Heart left ventricle (tissue), 16 donors: ENCODE measurements at places on chromosomes 4 and X. TPM values are rescaled to one million over a fixed set of nuclear protein-coding genes. Genes with fewer than 3 reads are reported as not detected.

DNA sequence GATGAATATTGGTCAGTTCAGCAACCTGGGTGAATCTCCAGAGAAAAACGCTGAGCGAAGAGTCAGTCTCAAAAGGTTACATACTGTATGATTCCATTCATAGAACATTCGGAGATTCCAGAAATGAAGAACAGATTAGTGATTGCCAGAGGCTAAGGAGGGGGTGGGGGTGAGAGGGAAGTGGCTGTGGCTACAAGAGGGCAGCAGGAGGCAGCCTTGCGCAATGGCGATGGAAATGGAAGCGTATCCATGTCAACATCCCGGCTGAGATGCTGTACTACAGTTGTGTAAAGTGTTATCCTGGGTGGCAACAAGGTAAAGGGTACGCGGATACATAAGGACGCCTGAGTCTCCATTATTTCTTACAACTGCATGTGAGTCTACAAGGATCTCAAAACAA is 18.0 kb downstream of the LYAR start:
- no peaks in the 10 kb centered on the region for H3K27me3 ChIP-seq
- DNase-seq = no peak
- no peaks in the 10 kb centered on the region for H3K36me3 ChIP-seq
- no peak overlapping the region for H3K4me3 ChIP-seq

DNA sequence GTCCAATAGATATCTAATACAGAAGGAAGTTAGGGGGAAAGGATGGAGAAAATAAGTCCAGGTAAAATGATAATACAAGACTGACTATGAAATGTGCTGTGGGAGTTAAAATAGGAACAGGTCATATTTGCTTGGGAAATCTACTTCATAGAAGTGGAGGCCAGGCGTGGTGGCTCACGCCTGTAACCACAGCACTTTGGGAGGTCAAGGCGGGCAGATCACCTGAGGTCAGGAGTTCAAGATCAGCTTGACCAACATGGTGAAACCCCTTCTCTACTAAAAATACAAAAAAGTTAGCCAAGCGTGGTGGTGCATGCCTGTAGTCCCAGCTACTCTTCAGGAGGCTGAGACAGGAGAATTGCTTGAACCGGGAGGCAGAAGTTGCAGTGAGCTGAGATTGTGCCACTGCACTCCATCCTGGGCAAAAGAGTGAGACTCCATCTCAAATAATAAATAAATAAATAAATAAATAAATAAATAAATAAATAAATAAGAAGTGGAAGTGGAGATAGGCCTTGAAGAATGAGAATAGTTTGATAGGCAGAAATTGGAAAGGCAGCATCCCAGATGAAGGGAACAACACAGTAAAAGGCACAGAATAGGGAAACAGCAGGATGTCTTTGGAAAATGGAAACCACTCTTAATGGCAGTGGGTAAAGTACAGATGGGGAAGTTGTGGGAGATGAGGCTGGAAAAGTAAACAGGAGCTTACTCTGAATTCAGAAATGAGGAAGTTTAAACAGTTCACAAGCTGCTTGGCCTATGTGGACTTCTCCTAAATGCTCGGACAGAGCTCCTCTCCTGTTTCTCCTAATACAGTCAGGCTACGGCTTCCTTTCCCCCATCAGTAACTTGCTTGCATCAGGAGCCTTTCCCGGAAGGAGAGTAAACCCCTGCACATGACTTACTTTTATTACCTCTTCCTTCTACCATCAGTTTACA is 15.1 kb upstream of the GK start:
- H3K27me3 ChIP-seq = no peaks in the 10 kb centered on the region
- H3K4me3 ChIP-seq = no peak overlapping the region
- no peaks in the 10 kb centered on the region for H3K36me3 ChIP-seq
- no peak for DNase-seq

GRCh38 chr4:7828011-7828720 is 111.5 kb downstream of the AFAP1 start:
- H3K27ac ChIP-seq = peak overlapping the region; percentile 82
- peaks cover 56% of the 10 kb centered on the region for H3K4me1 ChIP-seq
- no peaks in the 10 kb centered on the region for H3K36me3 ChIP-seq
- DNase-seq = peak; percentile 87
- H3K4me3 ChIP-seq = no peak overlapping the region

DNA sequence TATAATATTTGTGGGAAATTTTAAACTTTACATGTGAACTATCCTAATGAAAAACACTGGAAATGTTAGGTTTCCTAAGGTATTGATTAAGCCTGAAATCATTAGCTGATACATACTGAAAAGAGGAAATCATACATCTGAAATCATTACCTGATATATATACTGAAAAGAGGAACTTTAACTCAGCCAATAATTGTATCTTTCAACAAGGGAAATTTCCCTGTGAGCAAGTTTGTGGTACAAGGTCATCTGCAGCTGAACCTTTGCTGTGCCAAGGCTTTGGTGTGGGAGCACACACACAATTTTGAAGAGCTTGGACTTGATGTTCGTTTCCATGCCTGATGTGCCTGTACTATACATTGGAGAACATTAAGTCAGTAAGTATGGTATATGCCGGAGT is 131.9 kb upstream of the USP9X start:
- H3K27ac ChIP-seq = no peak overlapping the region
- no peaks in the 10 kb centered on the region for H3K4me1 ChIP-seq
- no peak overlapping the region for H3K4me3 ChIP-seq
- no peaks in the 10 kb centered on the region for H3K27me3 ChIP-seq
- H3K36me3 ChIP-seq = no peaks in the 10 kb centered on the region
- DNase-seq = no peak

The SPIN2A gene
- 0.57 TPM for total RNA-seq

DNA sequence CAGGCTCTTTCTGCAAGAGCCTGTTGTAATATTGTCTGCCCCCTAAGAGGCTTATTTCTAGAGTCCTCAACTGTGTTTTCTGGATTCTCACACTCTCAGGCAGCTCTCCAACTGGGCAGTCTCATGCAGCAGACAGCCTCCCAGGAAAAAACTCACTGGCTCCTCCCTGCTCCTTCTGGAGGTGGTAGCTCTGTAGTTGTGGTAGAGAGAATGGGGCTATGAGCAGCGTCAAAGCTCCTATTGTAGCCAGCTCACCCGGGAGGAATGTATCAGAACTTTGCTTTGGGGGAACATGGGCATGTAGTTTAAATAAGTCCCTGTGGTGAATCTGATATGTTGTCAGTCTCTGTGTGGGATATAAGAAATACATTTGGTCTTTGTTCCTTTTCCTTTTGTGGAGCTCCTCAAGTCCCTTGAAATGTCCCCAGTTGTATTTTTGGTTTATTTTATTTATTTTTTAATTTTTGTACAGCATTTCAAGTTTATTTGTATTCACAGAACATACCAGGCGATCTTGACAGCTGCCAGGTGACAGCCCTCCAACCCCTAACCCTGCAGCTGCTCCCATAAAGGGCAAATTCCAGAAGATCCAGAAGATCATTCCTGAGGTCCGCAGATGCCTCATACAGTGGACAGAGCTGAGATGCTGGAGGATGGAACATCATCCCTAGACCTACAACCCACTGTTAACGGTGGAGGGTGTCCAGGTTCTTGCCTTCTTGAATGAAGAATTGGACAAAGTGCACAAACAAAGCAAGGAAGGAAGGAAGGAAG is 45.7 kb downstream of the TRIM61 start:
- H3K27me3 ChIP-seq = no peaks in the 10 kb centered on the region
- no peak overlapping the region for H3K4me3 ChIP-seq
- DNase-seq = no peak
- no peaks in the 10 kb centered on the region for H3K4me1 ChIP-seq
- H3K36me3 ChIP-seq = no peaks in the 10 kb centered on the region

GRCh38 chrX:109347632-109348031 is 134.3 kb downstream of the GUCY2F start:
- peaks cover 3% of the 10 kb centered on the region for H3K4me1 ChIP-seq
- no peaks in the 10 kb centered on the region for H3K27me3 ChIP-seq
- H3K36me3 ChIP-seq = no peaks in the 10 kb centered on the region
- no peak overlapping the region for H3K27ac ChIP-seq
- no peak for DNase-seq

The ADGRG4 gene
- not detected for total RNA-seq

DNA sequence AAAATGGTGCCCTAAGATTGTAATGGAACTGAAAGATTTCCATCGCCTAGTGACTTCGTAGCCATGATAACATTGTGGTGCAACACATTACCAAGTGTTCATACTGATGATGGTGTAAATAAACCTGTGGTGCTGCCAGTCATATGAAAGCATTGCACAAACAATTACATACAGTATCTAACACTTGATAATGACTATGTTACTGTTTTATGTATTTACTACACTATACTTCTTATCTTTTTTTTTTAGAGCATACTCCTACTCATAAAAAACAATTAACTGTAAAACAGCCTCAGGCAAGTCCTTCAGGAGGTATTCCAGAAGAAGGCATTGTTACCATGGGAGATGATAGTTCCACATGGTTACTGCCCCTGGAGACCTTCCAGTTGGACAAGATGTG is 152.7 kb upstream of the EDNRA start:
- no peaks in the 10 kb centered on the region for H3K4me1 ChIP-seq
- no peak overlapping the region for H3K27ac ChIP-seq
- no peaks in the 10 kb centered on the region for H3K36me3 ChIP-seq
- no peak overlapping the region for H3K4me3 ChIP-seq
- H3K27me3 ChIP-seq = no peaks in the 10 kb centered on the region

The SHROOM3 gene
- 13.4 TPM for total RNA-seq

The CD38 gene
- total RNA-seq = 10.5 TPM

GRCh38 chr4:99852199-99852749 is 35.6 kb downstream of the DAPP1 start:
- no peaks in the 10 kb centered on the region for H3K4me1 ChIP-seq
- DNase-seq = no peak
- no peak overlapping the region for H3K4me3 ChIP-seq
- H3K36me3 ChIP-seq = no peaks in the 10 kb centered on the region
- H3K27ac ChIP-seq = no peak overlapping the region

DNA sequence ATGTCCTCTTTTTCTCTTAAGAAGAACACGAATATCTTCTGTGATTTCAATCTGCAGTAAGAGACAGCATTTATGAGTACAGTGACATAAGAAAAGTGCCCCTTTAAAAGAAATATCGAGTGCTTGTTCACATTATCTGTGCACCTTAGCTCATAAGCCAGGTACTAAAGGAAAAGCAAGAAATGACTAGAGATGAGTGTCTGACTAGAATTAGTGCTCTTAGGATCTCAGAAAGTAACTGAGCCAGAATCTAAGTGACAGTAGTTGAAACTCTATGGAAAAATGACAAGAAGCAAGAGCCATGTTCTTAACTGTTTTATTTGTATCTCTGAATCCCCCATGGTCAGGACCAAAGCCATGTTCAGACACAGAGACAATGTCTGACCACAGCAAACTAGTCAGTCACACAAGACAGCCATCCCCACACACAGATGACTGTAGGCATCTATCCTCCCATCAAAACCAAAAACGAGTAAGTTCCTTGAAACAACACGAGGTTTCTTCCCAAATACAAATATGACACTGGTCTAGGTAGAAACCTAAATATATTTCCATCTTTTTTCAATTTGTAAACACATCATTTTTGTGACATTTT is 36.8 kb downstream of the ACSL4 start:
- DNase-seq = no peak
- H3K27ac ChIP-seq = no peak overlapping the region
- H3K4me1 ChIP-seq = no peaks in the 10 kb centered on the region
- H3K4me3 ChIP-seq = no peak overlapping the region

The REPS2 gene
- 8.1 TPM for total RNA-seq

- no peaks in the 10 kb centered on the region for H3K36me3 ChIP-seq
- DNase-seq = no peak
- H3K4me3 ChIP-seq = no peak overlapping the region
Observed at GRCh38 chr4:128525387-128525786, 237.8 kb upstream of the PGRMC2 start.

GRCh38 chr4:76251441-76252270 is at the start of gene FAM47E:
TSS of gene FAM47E (plus strand) at chr4:76251721. CDS start at chr4:76251747, 26 bp downstream.
- peak within 1 kb of the TSS; percentile 65 for H3K4me3 ChIP-seq
- H3K27me3 ChIP-seq = no peaks in the 10 kb centered on the region
- H3K36me3 ChIP-seq = no peaks in the 10 kb centered on the region
- peak; percentile 71 for DNase-seq
- H3K4me1 ChIP-seq = no peaks in the 10 kb centered on the region

DNA sequence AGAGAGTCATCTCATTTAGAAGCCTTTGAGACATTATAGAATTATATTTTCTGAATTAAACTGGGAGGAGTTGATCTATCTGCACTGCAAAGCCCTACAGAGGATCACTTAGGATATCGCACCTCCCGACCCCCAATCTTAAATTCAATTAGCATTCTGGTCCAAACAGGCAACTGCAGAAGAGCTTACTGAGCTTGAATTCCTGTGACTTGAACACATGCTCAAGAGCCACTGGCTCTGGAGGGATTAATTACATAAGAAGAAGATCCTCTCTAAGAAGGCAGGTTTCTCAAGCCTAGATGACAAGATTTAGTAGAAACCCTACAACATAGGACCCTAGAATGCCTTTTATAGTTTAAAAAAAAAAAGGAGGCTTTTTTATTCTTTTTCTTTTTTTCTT is 548.9 kb downstream of the ARAP2 start:
- H3K4me3 ChIP-seq = no peak overlapping the region
- no peak overlapping the region for H3K27ac ChIP-seq

- no peaks in the 10 kb centered on the region for H3K27me3 ChIP-seq
- no peaks in the 10 kb centered on the region for H3K4me1 ChIP-seq
- H3K36me3 ChIP-seq = no peaks in the 10 kb centered on the region
- DNase-seq = no peak
- no peak overlapping the region for H3K4me3 ChIP-seq
Observed at GRCh38 chr4:6032249-6033244, 14.3 kb upstream of the C4orf50 start.

- DNase-seq = no peak
- no peaks in the 10 kb centered on the region for H3K36me3 ChIP-seq
- no peaks in the 10 kb centered on the region for H3K27me3 ChIP-seq
- no peaks in the 10 kb centered on the region for H3K4me1 ChIP-seq
Observed at GRCh38 chrX:149682031-149682430, 29.8 kb upstream of the MAGEA11 start.

- no peaks in the 10 kb centered on the region for H3K27me3 ChIP-seq
- no peaks in the 10 kb centered on the region for H3K4me1 ChIP-seq
- H3K36me3 ChIP-seq = no peaks in the 10 kb centered on the region
- no peak for DNase-seq
- H3K27ac ChIP-seq = no peak overlapping the region
Observed at GRCh38 chr4:112840061-112840460, 203.1 kb downstream of the LARP7 start.

The DCAF8L1 gene
- total RNA-seq = not detected

DNA sequence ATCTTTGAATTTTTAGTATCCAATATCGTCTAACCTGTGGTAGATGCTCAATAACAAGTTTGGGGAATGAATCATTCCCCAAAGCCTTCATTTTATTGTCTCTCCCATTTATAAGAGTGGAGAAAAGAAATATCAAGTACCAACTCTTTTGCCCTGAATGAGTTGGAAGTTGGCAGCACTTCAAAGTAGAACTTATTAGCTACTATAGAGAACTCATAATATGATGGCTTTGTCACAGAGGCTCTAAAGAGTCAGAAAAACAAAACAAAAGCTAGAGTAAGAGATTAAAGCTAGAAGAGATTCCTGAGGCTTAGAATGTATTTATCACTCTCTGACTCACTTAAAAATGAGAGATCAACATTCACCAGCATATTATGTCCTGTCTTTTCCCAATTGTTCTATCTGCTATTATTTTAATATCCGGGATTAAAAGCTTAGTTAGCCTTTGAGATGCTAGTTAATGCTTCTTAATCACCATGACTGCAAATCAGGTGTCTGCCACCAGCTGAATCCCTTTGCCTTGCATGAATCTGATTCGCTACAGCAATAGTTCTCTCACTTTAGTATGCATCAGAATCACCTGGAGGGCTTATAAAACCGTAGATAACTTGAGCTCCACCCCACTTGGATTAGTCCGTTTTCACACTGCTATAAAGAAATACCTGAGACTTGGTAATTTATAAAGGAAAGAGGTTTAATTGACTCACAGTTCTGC is 77.9 kb downstream of the PALLD start:
- H3K27me3 ChIP-seq = no peaks in the 10 kb centered on the region
- H3K4me3 ChIP-seq = no peak overlapping the region
- H3K27ac ChIP-seq = no peak overlapping the region
- no peak for DNase-seq
- H3K36me3 ChIP-seq = no peaks in the 10 kb centered on the region
